Lung (tissue), 17 donors: ENCODE measurements at places on chromosomes 6 and 20. TPM values are rescaled to one million over a fixed set of nuclear protein-coding genes. Genes with fewer than 3 reads are reported as not detected.

The TMEM74B gene
- total RNA-seq, result 5.0 TPM

The NHSL1 gene
- 53.7 TPM for total RNA-seq

The DNMT3B gene
- total RNA-seq, result 1.0 TPM

The FAM217B gene
- total RNA-seq, result 18.5 TPM

DNA sequence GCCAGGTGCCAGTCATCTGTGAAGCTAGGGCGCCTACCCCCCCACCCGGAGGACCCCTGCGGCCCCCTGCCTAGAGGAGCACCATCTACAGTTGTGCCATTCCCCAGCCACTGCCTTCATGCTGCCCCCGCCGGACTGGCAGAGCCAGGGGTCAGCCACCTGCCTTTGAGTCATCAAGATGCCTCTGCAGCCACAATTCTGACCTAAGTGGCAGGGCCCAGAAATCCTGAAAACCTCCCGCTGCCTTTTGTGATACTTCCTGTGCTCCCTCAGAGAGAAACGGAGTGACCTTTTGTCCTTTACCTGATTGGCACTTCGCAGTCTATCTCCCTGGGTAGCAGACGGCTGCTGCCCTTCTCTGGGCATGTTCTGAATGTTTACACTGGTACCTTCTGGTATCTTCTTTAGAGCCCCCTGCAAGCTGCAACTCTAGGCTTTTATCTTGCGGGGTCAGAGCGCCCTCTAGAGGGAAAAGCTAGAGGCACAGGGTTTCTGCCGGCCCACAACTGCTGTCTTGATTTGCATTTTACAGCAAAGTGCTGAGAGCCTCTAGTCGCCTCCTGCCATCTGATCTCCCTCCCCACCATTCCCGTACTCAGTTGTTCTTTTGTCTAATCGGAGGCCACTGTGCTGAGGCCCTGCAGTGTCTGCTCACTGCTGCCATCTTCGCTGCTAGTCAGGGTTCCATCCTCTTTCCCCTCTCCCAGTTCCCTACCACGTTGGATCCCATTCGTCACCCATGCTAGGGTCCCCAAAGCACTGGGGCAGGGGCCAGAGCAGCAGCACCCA, 26.9 kb downstream of the SPATA2 start:
- peak; percentile 83 for DNase-seq
- no peaks in the 10 kb centered on the region for H3K27me3 ChIP-seq
- H3K27ac ChIP-seq, result peak overlapping the region; percentile 48
- no peak overlapping the region for H3K4me3 ChIP-seq
- peaks cover 39% of the 10 kb centered on the region for H3K4me1 ChIP-seq
- H3K36me3 ChIP-seq, result peaks cover 4% of the 10 kb centered on the region

DNA sequence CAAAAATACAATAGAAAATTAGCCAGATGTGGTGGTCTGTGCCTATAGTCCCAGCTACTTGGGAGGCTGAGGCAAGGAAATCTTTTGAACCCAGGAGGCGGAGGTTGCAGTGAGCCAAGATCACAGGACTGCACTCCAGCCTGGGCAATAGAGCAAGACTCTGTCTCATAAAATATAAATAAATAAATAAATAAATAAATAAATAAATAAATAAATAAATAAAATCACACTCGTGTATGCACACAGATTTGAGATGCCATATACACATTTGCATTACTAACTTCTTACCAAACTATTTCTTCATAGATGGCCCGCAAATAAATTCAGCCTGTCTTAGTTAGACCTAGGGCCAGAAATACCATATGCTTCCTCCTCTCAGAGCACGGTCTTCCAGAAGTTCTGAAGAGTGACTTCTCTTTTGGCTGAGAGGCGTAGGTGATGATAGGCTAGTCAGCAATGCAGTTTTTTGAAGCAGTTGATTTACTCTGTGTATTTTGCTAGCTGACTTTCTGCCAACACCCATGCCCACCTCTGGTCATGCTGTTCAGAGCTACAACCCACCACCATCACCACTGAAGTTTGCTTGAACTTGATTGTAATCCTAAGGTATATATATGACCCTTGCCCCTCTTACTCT, 150.1 kb downstream of the SASH1 start:
- peaks cover 14% of the 10 kb centered on the region for H3K4me1 ChIP-seq
- peak overlapping the region; percentile 53 for H3K27ac ChIP-seq
- H3K36me3 ChIP-seq, result peaks cover 6% of the 10 kb centered on the region
- H3K4me3 ChIP-seq, result no peak overlapping the region
- H3K27me3 ChIP-seq, result no peaks in the 10 kb centered on the region

- peaks cover 4% of the 10 kb centered on the region for H3K27me3 ChIP-seq
- DNase-seq, result peak; percentile 91
- no peaks in the 10 kb centered on the region for H3K4me1 ChIP-seq
- no peaks in the 10 kb centered on the region for H3K36me3 ChIP-seq
Observed at GRCh38 chr6:133568970-133569889, 319.7 kb upstream of the TCF21 start.

- no peak overlapping the region for H3K4me3 ChIP-seq
- H3K27ac ChIP-seq, result no peak overlapping the region
- no peaks in the 10 kb centered on the region for H3K27me3 ChIP-seq
- H3K36me3 ChIP-seq, result no peaks in the 10 kb centered on the region
- DNase-seq, result no peak
Observed at GRCh38 chr6:31918069-31918720, 9.3 kb upstream of the C2 start.

GRCh38 chr6:30741789-30742315, 635 bp downstream of the FLOT1 start:
- H3K4me1 ChIP-seq, result peaks cover 32% of the 10 kb centered on the region
- no peak for DNase-seq
- H3K4me3 ChIP-seq, result peak overlapping the region; percentile 70
- peaks cover 19% of the 10 kb centered on the region for H3K36me3 ChIP-seq
- H3K27ac ChIP-seq, result peak overlapping the region; percentile 81

GRCh38 chr20:21315138-21315537, 12.0 kb downstream of the XRN2 start:
- H3K27ac ChIP-seq, result peak overlapping the region; percentile 35
- H3K27me3 ChIP-seq, result no peaks in the 10 kb centered on the region
- DNase-seq, result no peak
- H3K4me1 ChIP-seq, result no peaks in the 10 kb centered on the region

- no peaks in the 10 kb centered on the region for H3K27me3 ChIP-seq
- peaks cover 24% of the 10 kb centered on the region for H3K36me3 ChIP-seq
- no peak overlapping the region for H3K4me3 ChIP-seq
- no peaks in the 10 kb centered on the region for H3K4me1 ChIP-seq
Observed at GRCh38 chr6:12118607-12119006, 106.5 kb downstream of the HIVEP1 start.

- H3K36me3 ChIP-seq, result no peaks in the 10 kb centered on the region
- H3K4me3 ChIP-seq, result no peak overlapping the region
- no peak for DNase-seq
- no peak overlapping the region for H3K27ac ChIP-seq
- H3K4me1 ChIP-seq, result peaks cover 4% of the 10 kb centered on the region
Observed at GRCh38 chr6:29674008-29674407, 6.9 kb downstream of the ZFP57 start.

- no peaks in the 10 kb centered on the region for H3K36me3 ChIP-seq
- H3K4me3 ChIP-seq, result no peak overlapping the region
- no peak overlapping the region for H3K27ac ChIP-seq
- H3K27me3 ChIP-seq, result peaks cover 27% of the 10 kb centered on the region
- peak; percentile 9 for DNase-seq
- H3K4me1 ChIP-seq, result no peaks in the 10 kb centered on the region
Observed at GRCh38 chr6:166754218-166755030, 127.4 kb upstream of the RPS6KA2 start.

DNA sequence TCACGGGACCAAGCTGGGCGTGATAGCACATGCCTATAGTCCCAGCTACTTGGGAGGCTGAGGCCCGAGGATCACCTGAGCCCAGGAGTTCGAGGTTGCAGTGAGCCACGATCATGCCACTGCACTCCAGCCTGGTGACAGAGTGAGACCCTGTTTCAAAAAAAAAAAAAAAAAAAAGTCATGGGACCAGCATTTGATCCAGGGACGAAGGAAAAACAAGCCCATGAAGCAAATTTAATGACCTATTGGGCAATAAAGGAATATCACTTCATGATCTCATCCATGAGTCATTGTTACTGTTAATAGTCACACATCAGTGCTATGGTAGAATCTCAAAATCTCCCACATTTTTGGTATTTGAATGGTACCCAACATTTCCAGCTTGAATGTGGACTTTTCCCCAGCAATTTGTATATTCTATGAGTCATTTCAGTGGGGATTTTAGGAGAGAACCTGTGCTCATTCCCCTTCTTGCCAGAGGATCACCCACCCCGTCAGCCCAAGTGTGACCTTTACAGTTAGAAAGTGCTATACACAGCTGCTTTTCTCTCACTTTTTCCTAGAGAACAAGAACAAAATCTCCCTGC, 8.5 kb upstream of the SOD2 start:
- no peak overlapping the region for H3K4me3 ChIP-seq
- no peaks in the 10 kb centered on the region for H3K4me1 ChIP-seq
- H3K27me3 ChIP-seq, result no peaks in the 10 kb centered on the region

GRCh38 chr6:52187098-52187497, 923 bp downstream of the IL17A start:
- no peak overlapping the region for H3K27ac ChIP-seq
- no peaks in the 10 kb centered on the region for H3K27me3 ChIP-seq
- H3K36me3 ChIP-seq, result no peaks in the 10 kb centered on the region
- no peak for DNase-seq
- H3K4me3 ChIP-seq, result no peak overlapping the region

DNA sequence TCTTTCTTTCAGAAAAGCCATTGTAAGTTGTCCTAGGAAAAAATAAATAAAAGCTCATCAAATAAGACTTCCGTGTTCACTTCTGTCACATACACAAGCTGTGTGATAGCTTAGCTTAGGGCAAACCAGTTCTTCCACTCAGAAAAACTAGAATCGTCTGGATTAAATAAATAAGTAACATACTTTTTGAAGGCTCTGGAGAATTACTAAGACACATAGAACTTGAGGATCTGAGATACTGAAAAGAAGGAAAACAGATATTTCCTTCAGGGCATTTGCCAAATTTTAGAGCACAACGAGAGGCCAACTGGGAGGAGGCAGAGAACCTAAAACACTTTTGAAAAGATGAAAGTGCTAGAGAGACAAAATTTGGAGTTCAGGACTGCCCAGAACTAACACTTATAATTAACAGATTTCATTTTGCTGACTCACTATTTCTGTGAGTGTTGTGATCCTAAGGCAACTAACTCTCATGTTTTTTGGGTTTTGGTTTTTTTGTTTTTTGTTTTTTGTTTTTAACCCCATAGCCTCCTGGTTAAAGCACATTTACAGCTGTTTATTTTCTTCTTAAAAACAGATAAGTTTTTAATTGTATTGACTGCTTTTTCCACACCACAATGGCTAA, 38.7 kb upstream of the THEMIS start:
- no peaks in the 10 kb centered on the region for H3K4me1 ChIP-seq
- no peak overlapping the region for H3K4me3 ChIP-seq
- H3K36me3 ChIP-seq, result no peaks in the 10 kb centered on the region
- H3K27me3 ChIP-seq, result no peaks in the 10 kb centered on the region
- H3K27ac ChIP-seq, result no peak overlapping the region
